ENCODE measurements at places on chromosomes 6 and 20. TPM values are rescaled to one million over a fixed set of nuclear protein-coding genes. Genes with fewer than 3 reads are reported as not detected.

Gene SLCO4A1
- total RNA-seq, result 7.2 TPM

Gene VSTM2L
- total RNA-seq, result 0.20 TPM

Gene GPX5
- total RNA-seq, result not detected

Gene NUP153
- 48.3 TPM for total RNA-seq

Gene IMPG1
- not detected for total RNA-seq

Gene PLA2G7
- total RNA-seq, result not detected

Gene BFSP1
- 0.73 TPM for total RNA-seq

Measured in subcutaneous preadipocyte (primary cell).